ENCODE measurements at places on chromosomes 12 and 14.

DNA sequence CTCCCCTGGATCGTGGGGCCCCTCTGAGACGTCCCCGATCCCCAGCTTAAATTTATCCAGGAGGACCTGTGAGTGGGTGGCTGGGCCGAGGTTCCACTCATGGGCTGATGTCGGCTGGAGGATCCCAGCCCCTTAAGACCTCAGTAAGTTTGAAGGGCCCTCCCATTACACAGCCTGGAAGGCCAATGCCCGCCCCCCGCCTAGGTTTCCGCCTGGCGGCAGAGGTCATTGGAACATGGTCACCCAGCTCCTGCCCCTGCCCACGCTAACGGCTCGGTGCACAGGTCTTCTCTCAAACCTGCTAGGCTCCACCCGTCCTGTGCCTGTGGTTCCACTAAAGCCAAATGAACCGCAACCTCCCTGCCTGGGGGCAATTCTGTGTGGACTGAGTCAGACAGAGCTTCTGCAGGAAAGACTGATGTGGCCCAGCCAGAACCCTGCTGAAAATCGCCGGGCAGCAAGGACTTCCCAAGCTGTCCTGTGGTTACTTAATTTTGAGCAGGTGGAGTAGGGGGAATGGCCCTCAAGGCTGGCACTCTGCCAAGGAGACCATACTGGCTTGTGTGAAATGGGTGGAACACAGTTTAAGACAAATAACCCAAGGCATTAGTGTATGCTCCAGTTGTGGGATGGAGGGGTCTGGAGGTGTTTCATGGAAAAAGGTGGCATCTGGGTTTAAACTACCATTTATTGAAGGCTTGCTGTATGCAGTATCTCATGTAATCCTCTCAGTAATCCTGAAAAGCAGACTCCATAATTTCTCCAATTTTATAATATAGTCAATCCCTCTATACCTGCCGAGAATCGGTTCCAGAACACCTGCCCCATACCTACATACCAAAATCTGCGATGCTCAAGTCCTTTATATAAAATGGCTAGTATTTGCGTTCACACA lies 903 bp upstream of the NT5DC3 start:
- DNase-seq, result peak; percentile 12

GRCh38 chr12:108690542-108691174 lies 40.7 kb downstream of the CORO1C start:
- DNase-seq, result no peak

GRCh38 chr12:72028966-72029365 lies 90.3 kb downstream of the TPH2 start:
- DNase-seq, result no peak

- no peak for DNase-seq
Observed at GRCh38 chr12:19409376-19409775, 29.9 kb upstream of the AEBP2 start.

- DNase-seq, result no peak
Observed at GRCh38 chr14:105151838-105152793, 16.5 kb downstream of the JAG2 start.

- no peak for DNase-seq
Observed at GRCh38 chr12:112854344-112854743, 52.4 kb upstream of the OAS1 start.

- DNase-seq, result no peak
Observed at GRCh38 chr14:68390741-68391140, 402.1 kb downstream of the ZFP36L1 start.

GRCh38 chr14:66638689-66639088 lies 130.7 kb downstream of the GPHN start:
- no peak for DNase-seq

DNA sequence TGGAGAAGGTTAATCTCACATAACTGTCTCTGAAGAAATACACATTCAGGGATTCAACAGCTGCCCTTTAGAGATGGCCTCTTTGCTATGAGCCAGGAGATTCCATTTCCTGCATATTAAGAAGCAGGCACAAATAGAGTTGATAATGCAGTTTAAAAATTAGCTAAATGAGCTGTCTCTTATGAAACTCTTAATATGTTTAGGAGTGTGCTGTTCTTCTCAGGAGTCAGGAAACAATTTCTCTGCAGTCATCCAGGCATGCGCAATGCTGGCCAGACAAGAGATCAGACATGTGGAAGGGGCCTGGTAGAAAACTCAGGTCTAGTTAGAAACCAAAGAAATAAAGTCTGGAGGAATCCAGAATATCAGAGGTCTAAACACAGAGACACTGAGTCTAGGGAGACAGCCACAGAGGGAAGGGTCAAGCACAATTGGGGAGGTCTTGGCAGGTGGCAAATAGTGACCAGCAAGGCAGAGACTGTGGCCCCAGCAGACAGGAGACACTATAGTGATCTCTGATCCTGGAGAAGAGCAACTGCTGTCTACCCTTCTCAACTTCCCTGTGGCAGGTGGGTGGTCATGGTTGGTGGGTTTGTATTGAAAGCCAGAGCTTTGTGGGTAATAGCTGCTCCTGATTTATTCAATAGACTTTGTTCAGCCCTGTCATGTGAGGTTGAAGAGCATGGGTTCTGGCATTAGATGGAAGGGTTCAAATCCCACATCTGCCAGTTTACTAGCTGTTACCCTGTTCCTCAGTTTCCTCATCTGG lies 185.8 kb upstream of the RMST start:
- no peak for DNase-seq

- no peak for DNase-seq
Observed at GRCh38 chr12:5015711-5016492, 27.8 kb upstream of the KCNA5 start.

DNA sequence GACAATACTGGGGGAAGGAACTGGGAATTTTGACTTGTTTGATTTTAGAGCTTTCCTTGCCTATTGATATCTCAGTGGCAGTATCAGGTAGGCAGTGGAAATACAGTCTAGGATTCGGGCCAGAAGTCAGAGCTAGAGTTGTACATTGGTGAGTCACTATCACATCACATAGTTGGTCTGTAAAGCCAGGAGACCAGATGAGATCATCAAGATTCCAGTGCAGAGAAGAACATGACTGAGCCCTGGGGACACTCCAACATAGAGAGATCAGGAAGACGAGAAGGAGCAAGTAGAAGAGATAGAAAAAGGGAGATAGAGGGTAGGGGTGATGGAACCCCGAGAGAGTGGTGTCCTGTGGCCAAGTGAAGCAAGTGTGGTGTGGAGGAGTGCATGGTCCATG lies 46.6 kb upstream of the NR1H4 start:
- DNase-seq, result no peak

- no peak for DNase-seq
Observed at GRCh38 chr14:104900639-104901512, 23.8 kb upstream of the PLD4 start.

GRCh38 chr12:63826006-63826585 lies 18.4 kb upstream of the SRGAP1 start:
- no peak for DNase-seq

DNA sequence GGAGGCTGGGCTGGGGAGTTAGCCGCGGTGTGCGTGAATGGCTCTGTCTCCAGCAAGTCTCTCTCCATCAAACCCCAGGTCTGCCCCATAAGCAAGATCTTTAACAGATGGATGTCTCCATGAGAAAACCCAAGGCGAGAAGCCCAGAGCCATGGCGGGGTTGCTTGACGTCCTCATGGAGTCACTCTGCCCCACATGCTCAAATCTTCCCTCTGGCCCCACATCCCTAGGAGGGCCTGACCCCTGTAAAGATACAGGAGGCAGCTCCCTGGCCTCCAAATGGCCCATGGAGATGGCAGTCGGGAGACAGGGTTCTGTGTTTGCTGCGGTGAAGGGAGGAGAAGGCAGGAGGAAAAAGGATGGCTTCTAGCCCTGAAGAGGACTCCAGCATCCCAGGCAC lies 49.3 kb downstream of the C14orf132 start:
- no peak for DNase-seq

GRCh38 chr12:132259364-132259871 lies 70.0 kb downstream of the GALNT9 start:
- DNase-seq, result no peak

GRCh38 chr12:95201056-95201670 lies 16.1 kb downstream of the FGD6 start:
- no peak for DNase-seq

DNA sequence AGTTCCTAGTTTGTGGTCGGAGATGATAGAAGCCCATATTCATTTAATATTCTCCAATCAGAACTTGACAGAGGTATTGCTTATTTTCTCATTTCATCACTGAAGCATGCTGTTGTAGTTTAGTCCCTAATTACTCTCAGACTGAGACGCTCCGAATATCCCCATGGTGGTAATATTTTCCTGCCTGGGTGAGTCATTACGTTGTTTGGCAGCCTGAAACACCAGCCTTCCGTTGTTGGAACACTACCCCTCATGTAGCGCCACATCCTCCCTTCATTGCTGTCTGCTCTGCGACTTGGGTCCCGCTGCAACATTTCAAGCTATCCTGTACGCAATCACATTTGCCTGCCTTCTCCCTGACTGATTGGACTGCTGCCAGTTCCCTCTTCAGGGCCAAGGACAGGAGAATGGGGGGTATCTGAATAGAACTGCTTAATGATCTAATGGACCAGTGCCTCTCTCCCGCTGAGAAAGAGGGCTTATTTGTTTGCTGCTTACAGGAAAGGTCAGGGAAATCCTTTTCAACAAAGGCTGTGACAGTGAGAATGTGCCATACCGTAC lies 369.1 kb downstream of the NPAS3 start:
- DNase-seq, result no peak

DNA sequence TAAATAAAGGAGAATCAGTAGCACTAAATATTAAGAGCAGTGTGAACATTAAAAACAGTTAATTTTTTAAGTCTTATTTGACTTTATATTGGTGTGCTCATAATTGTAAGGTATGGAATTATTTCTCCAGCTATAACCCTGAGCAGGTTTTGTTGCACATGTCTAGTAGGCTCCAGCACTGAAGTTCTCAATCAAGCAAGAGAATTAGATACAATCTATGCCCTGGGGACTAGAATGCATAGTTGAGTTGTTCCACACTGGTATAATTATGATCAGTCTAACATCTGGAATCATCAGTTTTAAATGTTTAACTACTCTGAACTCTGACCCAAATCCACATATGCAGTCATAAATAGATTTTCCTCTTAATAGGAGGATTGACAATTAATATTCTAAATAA lies 257.8 kb upstream of the ARHGAP5 start:
- no peak for DNase-seq

DNA sequence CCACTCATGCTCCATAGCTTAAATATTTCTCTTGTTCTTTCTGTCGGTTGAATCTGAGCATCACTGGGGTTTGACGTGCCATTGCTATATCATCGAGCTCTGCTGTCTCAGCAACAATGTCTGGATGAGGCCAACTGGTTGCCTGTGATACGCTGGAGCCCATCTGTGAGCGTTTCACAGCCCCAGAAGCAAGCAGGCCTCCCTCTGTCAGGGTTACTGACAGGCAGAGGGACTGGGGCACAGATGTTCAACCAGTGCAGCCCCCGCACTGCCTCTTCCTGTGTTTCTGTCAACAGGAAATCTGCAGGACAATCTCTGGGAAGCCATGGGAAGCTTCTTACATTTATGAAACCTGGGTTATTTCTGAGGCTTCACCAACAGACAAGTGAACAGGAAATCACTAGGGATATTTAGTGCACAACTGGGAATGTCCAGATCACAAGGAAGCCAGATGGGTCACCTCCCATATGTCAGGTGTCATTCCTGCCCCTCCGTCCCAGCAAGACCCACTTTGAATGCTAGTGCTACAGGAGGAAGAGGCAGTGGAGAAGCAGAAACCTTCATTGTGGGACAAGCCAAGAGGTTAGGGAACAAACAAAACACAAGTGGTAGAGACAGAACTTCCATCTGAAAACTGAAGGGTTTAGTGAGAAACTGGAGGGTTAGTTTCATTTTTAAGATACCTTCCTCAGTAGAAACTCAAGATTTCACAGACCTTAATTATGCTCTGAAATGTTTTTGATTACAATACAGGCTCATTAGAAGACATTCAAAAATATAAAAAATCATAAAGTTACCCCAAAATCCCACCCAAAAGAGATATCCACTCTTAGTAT lies 24.1 kb downstream of the DMAC2L start:
- DNase-seq, result no peak

- DNase-seq, result peak; percentile 16
Observed at GRCh38 chr12:54596526-54596946, 8.1 kb upstream of the PPP1R1A start.

DNA sequence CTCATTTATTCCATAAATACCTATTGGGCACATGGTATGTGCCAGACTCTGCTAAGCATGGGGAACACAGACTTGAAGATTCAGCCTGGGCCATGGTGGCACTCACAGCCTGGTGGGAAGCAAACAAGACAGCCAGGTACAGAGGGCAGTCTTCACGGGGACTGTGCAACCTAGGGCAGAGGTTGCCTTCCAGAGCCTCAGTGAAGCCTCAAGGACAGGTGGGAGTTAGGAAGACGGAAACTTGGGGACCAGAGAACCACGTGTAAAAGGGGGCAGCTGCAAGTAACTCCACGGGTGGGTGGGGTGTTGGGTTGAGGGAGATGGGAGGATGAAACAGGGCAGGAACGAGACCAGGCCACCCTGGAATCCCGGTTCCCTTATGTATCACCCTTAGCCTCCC lies 980 bp upstream of the LTBR start:
- DNase-seq, result no peak

DNA sequence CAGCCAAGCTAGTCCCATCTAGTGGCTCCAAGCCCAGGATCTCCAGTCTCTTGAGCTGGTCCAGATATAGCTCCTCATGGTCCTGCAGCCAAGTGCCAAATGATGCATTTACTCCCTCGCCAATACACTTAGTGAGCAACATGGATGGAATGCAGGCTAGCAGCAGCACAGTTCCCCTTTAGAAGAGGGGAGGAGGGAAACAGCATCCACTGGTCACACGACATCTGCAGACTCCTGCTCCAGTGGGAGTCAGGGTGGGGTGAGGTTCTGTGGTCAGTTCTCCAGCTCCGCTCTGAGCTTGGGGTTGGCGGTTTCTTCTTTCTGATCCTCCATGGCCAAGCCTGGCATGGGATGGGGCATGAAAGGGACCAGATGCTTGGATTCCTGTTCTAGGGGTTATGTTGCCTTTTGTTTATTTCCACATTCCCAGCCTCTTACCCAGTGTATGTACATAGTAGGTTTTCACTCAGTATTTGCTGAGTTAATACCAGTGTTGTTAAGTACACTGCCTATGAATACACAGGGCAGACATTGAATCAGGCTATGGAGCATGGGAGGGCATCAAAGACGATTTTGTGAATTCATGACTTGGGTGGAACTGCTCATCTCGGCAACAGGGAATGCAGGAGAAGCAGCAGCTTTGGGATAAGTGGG lies 57.3 kb downstream of the GALNT16 start:
- no peak for DNase-seq

DNA sequence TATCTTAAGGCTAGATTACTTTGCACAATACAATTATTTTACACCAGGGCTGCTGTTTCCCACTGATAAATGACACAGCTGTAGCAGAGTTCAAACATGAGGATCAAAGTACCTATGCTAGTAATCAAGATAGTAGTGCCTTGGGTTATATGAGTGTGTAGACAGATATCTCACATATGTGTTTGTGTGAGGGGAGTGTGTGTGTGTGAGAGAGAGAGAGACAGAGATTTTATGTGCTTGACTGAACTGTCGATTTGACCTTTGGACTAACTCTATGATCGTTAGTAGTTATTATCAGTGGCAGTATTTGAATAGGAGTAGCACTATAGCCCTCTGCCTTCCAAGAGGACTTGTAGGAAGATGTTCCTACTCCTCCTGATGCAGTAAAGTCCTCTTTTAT lies 15.5 kb downstream of the PLEKHA5 start:
- no peak for DNase-seq

Data from activated CD4-positive, alpha-beta T cell treated with anti-CD3 and anti-CD28 coated beads for 1 hour (primary cell).